ENCODE measurements at places on chromosomes 16 and 17.

GRCh38 chr16:88924834-88925539 is 52.0 kb downstream of the CBFA2T3 start:
- DNase-seq, result peak; percentile 54

- DNase-seq, result no peak
Measured at GRCh38 chr16:57390636-57391295, 13.8 kb upstream of the CCL17 start.

DNA sequence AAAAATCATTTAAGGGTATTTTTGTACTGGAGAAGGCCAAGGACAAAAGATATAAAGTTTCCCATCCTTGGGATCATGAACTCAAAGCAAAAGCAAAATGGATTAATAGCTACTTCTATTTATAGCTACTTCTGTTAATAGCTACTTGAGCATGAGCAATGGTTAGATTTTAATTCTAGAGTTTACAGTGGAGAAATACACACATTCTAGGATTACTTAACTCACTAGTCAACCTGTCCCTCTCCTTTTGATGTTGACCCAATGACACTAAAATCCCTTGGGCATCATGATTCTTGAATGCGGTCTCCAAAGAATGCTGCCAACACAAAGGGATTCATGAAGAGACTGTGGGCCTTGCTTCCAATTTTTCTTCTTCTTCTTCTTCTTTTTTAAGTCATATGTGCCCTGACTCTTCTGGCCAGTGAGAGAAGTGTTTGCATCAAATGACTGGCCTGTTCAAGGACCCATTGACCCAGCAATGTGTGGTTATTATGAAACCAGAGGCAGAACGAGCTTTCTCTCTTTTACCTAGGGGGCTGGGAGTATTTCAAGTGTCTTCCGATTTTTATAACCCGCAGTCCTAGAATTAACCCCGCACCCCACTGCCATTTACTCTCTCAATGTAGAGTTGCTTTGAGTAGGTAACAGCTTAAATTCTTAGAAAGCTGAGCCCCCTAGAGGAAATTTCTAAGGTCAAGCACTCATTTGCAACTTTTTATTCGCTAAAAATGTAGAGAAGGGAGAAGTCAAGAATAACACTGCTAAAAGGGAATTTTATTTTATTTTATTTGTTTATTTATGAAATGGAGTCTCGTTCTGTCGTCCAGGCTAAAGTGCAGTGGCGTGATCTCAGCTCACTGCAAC is 34.6 kb downstream of the OTOA start:
- no peak for DNase-seq

DNA sequence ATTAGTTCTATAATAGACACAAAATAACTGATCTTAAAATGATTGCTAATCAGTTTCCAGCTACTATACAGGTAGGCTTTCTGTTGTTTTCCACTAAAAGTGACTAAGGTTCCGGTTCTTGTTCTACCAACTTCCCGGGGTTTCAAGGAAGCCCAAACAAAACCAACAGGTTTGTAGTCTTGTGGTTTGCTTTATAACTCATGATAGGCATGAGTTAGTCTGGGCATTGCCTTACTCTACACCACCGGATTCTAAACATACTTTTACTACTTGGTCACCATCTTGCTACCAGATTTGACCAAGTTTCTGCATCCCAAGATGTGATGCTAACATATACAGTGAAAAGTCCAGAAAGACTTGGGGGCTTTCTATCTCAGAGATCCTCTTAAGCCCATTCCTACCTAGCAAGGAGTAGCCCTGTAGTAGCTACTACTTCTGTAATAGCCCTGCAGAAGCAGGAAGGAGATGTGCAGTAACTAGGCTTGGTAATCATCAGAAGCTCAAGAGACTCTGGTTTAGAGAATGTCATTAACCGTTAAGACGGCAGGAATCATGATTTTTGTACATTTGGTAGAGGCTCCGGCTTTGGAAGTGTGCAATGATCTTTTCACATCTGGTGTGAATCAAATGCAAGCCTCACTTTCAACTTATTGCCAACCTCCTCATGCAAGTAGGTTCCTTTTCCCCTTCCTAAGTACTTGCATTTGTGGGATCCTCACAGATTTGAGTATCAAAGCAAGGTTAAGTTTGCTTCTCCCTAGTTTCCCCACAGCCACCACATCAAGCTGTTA is 1.6 kb downstream of the FAM117A start:
- DNase-seq, result no peak

DNA sequence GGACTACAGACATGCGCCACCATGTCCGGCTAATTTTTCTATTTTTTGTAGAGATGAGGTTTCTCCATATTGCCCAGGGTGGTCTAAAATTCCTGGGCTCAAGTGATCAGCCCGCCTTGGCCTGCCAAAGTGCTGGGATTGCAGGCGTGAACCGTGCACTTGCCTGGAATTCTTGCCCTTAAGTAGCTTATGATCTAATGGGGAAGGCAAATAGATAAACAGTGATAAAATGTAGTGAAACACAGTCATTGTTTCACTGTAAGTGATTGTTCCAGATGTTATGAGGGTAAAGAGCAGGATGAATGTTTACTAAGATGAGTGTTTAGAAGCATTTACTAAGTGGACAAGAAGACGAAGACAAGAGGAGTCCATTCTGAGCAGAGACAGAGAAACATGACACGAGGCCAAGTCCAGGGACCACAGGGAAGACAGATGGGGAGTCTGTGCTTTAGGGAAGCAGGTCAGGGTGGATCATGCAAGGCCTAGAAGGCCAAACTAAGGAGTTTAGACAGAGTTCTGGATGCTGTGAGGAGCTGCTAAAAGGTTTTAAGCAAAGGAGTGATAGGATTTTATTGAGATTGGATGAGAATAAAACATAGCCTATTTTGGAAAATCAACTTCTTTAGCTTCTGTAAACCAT is 36.9 kb downstream of the YPEL2 start:
- DNase-seq, result no peak

DNA sequence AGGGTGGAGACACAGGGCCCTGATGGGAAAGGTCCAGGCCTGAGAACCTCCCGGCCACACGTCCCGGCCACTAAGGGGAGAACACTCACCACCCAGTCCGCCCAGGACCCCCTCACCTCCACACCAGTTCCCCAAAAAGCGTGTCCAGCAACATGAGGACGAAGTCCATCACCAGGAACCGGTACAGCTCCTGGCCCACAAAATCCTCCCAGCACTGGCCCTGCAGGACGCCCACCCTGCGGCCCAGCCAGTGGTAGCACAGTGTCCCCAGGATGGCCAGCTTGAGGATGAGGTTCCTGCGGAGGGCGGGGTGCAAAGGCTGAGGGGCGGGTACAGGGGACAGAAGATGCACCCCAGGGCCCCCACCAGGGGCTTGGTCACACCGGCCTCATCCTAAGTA is 8.0 kb downstream of the TMC6 start:
- DNase-seq, result no peak

GRCh38 chr16:24929409-24929808 is 83.6 kb downstream of the SLC5A11 start:
- no peak for DNase-seq

GRCh38 chr17:56774650-56775049 is 59.1 kb downstream of the C17orf67 start:
- DNase-seq, result no peak
